ENCODE measurements at places on chromosomes 3 and 15.

- DNase-seq, result no peak
These were observed 396.4 kb downstream of the SHQ1 start for GRCh38 chr3:72451841-72452240.

DNA sequence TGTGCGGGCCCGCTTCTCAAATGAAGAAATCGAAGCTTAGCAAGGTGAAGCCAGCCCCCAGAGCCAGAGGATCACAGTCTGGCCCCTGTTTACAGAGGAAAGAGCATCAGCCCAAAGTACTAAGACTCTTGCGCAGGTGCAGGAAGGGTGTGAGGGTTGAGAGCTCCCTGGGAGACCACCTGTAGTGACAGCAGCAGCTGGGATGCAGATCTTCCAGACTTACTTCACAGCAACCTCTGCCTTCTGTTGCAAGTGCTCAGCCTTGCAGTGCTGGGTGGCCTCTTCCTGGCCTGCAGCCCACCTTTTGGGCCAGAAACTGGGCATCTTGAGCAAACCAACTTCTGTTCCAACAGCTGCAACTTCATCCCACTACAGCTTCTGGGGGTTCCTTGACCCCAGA lies 19.7 kb downstream of the SPATA12 start:
- no peak for DNase-seq

DNA sequence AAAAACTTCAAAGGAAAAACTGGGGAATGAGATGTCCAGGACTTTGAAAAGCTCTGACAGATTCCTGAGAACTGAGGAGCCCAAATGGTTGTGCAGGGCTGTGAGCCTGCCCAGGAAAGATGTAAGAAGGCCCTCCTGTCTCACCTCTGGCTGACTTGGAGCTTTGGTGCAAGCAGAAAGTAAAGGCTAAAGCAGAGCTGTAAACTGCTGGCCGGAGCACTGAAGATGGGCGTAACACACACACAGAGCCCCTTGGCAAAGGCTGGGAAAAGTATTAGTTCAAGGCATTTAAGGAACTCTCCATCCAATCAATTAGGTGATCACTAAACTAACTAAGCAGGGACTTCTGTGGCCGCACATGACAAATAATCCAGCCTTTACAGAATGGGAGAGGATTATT lies 144.1 kb upstream of the HACD2 start:
- no peak for DNase-seq

- peak; percentile 86 for DNase-seq
These were observed 35.6 kb downstream of the DAPK2 start for GRCh38 chr15:64010719-64011118.

DNA sequence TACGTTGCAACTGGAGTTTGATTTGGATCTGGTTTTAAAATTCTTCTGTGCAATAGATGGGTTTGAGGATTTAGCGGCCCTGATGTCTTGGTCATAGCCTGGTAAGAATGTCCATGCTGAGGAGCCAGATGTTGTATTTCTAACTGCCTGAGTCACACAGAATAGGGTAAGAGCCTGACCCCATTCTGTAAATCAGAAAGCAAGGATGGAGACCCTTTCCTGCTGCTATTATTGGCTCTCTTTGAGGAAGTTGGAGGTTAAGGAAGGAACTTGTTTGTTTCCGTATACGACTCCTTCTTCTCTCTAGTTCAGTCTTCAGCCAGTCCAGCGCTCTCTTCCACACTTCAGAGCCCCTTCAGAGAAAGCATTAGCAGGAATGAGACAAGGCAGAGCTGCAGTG lies 65.1 kb downstream of the HCN4 start:
- DNase-seq, result no peak

GRCh38 chr3:197371591-197372046 lies 73.2 kb upstream of the DLG1 start:
- no peak for DNase-seq

DNA sequence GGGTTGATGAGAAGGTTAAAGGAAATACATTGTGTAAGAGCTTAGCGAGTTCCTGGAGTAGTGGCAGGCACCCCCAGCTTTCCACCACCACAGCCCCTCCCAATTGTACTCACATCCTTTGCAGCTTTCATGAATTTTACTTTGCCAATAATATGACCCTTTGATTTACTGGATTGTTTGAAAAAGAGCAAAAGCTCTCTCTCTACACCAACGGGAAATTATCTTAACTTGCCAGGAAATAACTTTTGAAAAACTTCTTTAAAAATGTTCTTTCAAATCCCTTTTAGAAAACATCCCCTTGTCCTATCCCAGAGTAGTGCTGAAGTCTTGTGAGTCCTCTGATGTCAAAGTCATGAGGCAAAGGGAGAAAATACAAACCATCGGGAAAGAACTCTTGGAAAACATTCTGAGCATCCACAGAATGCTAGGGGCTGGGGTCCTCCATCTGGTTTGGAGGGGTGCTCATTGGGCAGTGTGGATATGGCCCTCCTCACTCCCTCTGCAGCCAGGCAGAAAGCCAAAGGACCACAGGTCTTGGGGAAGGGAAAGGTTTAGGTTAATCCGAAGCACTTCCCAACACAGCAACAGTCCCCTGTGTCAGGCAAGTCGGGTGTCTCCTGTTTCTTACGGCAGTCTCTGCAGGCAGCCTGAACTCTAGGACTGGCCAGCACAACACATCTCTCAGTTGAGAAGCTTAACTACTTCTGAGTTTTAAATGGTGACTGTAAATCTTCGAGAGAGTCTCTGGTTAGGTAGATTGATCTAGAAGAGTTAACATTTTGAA lies 36.5 kb downstream of the BOC start:
- DNase-seq, result no peak

- no peak for DNase-seq
These were observed 178.0 kb upstream of the UMPS start for GRCh38 chr3:124552224-124552623.

- no peak for DNase-seq
These were observed 23.5 kb upstream of the JMJD7 start for GRCh38 chr15:41804361-41804760.

DNA sequence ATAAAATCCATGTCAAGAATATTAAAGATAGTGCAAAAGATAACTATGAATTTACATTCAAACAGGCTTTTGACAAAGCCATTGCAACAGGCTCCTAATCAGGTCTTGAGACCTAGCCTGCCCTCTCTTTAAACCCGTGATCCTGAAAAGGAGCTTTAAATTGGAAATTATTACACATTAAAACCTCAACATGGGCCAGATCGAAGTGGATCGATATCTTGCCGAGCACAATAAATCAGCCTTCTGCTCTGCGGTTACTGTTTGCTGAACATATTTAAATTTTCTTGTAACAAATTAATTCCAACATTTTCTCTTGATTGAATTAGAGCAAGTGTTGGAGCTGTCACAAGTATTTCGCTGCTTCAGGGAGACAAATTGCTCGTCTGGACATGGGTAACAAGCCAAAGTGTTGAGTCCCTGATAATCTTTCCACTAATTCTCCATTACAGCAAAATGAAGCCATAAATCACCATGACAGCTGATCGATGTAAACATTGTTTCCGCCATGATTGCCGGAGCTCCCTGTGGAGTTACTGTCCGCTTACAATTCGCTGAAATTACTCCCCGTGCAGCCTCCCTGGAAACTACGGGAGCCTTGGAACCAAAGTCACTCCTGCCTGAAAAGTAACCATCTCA lies 47.6 kb downstream of the SHOX2 start:
- DNase-seq, result no peak

DNA sequence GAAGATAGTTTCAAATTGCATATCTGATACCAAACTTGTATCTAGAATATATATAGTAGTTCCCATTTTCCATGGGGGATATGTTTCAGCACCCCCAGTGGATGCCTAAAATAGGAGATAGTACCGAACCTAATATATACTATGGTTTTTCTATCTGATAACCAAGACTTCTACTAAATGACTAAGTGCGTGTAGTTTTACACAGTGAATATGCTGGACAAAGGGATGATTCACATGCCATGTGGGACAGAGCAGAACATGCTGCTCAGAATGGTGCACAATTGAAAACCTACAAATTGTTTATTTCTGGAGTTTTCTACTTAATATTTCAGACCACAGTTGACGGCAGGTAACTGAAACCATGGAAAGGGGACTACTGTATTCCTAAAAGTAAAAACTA lies 73.4 kb upstream of the TP63 start:
- DNase-seq, result no peak

DNA sequence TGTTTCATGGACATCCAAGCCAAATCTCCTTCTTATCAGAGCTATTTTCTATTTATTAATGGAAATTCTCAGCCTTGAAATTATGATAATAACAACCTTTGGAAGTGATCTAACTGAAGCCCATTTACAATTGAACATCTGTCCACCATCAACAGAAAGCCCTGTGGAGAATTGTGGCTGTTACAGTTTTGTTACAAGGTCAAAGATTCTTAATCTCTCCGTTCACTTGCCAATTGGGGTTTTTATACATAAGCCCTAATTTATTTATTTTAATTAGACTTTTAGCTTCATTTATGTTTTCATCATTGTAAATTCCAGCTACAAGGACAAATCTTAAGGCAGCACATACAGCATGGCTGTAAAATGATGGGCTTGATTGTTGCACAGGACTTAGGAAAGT lies 3.3 kb downstream of the CERS3 start:
- DNase-seq, result no peak

DNA sequence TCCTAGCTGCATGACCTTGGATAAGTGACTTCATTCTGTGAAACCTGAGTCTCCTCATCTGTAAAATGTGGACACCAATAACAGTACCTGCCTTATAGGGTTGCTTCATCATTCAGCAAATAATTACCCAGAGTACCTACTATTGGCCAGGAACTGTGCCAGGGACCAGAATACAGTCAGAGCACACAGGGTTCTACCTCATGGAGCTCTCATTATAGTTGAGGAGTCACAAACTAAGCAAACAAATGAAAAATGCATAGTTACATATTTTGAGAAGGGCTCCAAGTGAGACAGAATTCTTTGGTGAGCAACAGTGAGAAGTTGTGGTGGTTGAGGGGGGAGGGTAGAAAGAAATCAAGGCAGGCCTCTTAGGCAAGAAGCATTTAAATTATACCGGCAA lies 308.6 kb upstream of the WNT5A start:
- DNase-seq, result peak; percentile 72
